ENCODE measurements at places on chromosomes 16 and 17.

- no peak for DNase-seq
Observed at GRCh38 chr17:80732268-80732667, 187.6 kb downstream of the RPTOR start.

DNA sequence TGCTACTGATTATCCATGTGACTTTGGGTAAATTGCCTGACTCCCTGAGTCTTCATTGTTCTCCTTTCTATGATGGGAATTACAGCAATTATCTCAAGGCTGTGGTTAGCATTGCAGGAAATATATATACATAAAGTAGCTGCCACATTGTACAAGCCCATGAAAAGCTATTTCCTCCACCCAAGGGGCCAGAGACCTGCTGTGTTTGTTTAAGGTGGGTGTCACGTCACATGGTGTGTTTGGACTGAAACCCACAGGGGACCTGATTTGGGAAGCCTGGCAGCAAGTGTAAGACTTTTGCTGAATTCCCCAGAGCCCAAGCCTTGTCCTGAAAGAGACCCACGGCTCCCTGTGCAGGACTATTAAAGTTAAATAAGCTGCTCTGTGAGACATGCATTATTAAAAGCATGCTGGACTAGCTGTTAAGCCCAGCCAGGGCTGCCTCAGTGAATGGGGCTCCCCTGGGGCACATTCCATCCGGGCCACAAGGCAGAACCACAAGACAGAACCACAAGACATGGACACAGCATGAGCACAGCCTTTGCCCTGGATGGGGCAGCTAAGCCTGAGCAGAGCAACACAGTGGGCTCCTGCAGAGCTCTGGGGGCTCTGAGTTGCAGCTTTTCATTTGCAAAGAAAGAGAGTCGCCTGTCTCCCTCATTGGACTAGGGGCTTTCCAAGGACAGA, 148.9 kb downstream of the SPACA3 start:
- DNase-seq: no peak

DNA sequence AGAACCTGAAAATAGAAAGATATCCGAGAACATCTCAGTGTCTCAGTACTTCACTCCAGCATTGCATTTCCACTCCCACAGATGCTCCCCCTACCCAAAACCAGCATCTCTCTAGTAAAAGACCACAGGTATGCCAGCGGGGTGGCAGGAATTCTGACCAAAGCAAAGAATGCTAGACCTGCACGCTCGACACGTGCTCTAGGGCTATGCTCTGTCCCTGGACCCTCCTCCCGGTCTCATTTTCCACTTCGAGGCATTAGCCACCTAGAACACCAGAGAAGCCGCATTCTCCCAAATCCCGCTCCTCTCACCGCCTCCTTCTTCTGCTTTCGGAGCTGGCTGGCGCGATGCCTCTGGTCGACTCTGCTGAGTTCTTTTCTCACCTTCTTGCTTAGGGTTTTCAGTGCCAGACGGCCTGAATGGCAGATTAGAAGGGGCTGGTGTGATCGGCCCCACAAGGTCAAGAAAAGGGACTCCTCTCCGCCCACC, 487 bp downstream of the TSR1 start:
- DNase-seq: no peak

DNA sequence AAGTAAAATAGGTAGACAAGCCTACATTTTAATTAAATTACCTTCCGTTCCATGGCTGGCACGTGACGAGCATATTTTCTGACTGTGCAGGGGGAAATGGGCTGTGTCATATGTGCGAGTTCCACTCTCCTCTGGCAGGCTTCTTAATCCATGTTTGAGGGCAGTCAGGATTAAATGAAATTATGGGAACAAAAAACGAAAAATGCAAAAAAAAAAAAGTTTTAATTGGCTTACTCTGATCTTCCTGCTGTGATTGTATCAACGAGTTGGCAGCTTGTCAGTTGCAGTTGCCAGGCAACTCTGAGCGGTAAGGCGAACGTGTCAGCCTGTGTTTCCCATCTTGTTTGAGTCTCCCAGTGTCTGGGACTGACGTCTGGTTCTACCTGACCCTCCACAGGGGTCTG, 302.9 kb upstream of the XYLT1 start:
- no peak for DNase-seq

DNA sequence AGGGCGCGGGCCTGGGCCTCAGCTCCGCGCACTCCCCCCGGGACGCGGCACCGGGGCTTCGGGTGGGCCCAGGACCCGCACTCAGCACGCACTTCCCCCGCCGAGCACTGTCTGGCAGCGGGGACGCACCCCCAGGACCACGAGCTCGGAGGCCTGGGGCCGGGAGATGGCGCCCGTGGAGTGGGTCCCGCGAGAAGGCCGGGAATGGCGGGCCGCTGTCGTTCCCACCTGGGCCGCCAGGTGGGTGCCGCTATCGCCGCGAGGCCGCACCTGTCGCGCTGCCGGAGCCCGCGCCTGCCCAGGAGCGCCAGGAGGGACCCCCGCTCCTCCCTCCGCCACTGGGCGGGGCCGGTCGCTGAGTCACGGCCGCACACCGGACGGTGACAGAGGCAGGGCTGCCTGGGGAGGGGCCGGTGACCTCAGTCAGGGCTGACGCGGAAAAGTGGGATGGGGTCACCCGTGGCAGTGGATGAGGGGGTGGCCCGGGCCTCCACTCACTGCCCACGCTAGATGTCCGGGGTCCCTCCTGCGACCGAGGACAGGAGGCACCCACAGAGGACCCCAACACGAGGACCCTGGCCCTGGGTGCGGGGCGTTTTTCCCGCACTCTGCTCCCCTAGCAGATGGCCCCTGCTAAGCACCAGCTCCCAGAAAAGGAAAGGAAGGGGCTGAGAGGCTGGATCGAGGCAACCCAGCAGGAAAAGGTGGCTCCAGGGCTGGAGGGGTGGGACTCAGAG, 6.9 kb upstream of the ACTG1 start:
- DNase-seq: peak; percentile 81

- DNase-seq: no peak
Observed at GRCh38 chr16:30565526-30565925, 6.0 kb downstream of the ZNF688 start.

- peak; percentile 84 for DNase-seq
Observed at GRCh38 chr17:28925912-28926365, 23.1 kb upstream of the DHRS13 start.

DNA sequence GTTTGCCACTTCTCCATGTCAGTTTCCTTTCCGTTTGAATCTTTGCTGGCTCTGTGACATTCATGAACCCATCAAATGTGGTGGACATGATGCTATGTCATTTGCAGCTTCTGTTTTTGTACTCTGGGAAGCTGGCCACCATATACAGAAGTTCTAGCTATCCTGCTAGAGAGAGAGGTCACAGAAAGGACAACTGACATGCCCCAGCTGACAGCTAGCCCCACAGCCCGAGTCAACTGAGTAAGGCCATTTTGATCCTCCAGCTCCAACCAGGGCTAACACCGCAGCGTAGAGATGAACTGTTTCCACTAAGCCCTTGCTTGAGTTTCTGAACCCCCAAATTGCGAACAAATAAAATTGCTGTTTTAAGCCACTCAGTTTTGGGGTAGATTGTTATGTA, 33.8 kb downstream of the CCDC42 start:
- DNase-seq: no peak

DNA sequence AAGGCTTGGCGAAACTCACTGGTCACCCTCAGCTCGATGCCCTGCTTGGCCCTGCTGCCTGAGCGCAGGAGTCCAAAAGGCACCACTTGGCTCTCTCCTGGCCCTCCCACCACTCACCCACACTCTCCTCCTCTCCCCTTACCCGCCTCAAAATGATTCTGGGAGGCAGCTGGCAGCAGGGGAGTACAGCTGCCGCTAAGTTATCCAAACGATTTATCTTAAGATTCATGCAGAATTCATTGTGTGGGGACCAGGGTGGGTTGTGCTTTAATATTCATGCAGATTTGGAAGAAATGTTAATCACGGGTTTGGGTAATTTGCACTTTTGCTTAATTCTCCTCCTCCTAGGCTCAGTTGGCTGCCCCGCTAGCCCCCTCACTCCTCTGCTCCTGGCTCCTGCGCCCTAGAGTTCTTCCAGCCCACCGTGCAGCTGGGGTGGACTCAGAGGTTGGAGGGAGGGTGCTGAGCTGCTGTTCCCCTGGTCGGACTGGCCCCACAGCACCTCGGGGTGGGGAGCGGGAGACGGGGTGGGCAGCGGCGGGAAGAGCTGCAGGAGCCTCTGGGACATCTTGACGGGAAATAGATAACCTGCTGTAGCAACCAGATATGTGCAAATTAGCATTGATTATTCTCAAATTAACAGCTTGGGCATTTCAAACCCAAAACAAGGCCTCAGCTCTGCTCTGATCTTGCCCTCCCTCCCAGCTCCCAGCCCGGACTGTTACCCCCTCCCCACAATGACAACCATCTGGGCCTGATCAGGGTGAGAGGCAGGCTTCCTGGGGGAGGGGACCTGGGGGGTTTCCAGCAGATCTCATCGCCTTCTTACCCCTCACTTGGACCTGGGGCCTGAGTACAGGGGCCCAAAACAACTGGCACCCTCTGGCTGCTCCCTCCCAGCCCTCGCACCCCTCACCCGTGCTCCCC, 122.6 kb upstream of the RPL38 start:
- no peak for DNase-seq

DNA sequence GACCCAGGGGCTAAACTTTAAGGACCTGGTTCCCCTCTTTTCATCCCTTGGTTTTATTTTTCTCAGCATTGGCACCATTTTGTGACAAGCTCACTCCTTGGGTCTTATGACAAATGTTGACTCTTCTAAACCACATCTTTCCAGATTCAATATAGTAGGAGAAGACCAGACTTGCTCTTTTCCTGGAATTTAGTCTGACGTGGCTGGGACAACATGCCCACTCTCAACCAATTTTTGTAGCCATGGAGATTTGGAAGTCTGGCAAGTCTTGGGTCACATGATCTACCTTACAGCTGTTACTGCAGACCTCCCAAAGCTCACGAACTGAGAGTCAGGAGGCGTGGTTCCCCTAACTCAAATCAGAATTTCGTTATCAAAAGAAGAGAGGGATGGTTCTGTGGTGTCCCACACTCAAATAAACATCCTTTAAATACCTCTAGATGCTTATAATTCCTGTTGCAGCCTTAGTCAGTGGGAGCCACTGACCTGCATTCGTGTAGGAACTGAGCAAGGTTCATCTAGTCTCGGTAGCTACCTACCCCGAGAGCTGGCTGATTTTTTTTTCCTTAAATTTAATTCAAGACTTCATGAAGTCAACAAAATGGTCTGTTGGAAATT, 683.5 kb downstream of the MAF start:
- no peak for DNase-seq

GRCh38 chr17:11780621-11781020, 182.4 kb downstream of the DNAH9 start:
- no peak for DNase-seq

DNA sequence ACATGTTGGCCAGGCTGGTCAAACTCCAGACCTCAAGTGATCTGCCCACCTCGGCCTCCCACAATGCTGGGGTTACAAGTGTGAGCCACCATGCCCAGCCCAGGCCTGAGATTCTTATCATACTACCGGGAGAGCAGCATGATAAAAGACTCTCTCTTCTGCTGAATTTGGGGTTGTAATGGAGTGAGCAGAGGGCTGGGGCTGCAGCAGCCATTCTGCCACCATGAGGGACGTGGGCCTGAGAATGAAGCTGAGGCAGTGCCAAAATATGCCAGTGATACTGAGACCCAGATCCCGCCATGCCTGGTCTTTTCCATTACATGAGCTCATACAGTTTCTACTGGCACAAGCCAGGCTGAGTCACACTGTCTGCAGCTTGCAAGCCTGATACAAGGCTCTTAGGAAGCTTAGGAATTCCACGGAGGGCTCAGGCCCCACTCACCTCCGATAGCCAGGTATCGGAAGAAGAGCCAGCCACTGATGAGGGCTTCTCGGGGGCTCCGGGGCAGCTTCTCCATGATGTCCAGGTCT, 19.6 kb upstream of the P2RX1 start:
- DNase-seq: no peak

- DNase-seq: no peak
Observed at GRCh38 chr17:72362376-72363088, 241.7 kb downstream of the SOX9 start.

DNA sequence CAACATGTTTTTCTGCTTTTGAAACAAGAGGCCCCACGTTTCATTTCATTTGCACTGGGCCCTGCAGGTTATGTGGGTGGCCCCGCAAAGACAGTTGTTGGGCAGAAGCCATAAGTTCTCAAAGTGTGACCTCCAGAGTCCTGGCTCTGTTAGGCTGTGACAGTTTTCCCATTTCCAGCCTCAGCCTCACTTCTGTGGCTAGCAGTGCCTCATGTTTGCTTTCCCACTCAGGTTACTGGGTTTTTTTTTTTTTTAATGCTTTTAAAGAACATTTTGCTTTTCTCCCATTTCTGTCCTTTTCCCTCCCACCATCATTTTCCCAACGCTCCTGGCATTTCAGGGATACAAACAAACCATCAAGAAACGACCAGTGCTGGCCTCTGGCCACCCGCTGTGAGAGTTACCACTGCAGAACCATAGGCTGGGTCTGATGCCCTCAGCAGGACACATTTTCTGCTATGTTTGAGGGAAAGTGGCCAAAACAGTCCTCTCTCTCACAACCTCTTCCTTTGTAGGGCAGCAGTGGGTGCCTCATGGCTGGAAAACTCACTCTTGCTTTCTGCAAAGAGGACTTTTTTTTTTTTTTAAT, 159.0 kb upstream of the MPHOSPH6 start:
- DNase-seq: no peak

- no peak for DNase-seq
Observed at GRCh38 chr16:89412811-89413210, 77.5 kb downstream of the ANKRD11 start.

DNA sequence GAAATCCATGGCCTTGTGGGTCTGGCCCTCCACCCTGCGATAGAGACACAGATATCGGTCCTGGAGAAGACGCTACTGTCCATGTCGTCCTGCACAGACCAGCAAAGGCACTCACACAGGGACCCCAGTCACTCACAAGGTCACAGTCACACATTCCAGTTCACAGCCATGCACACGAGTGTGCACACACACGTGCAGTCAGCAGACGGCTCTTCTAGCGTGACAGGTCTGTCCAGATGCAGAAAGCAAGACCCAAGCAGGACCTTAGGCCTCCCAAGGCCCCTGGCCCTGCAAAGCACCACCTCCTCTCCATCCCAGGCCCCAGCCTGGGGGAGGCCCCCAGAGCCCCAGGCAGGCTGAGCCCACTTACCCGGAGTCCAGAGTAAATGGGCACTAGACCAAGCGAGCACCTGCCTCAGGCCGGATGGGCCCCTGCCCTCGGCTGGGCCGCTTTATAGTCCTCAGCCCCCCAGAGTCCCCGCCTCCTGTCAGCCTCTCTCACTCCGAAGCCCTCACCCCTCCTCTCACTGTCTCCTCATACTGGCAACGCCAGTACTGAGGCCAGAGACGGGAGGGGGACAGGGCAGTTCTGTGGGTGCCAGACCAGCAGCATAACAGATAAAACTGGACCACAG, at the start of gene PPY:
PPY (minus strand) TSS at position 426 of the 635 bp plus-strand sequence. CDS start 822 bp downstream, outside the sequence.
- no peak for DNase-seq

- no peak for DNase-seq
Observed at GRCh38 chr17:8518326-8518725, 82.6 kb downstream of the NDEL1 start.
